NCI-H2171 (cell line): ENCODE measurements at places on chromosomes 12 and 14.

GRCh38 chr14:104685216-104685997, 4.0 kb upstream of the INF2 start:
- DNase-seq, result no peak

DNA sequence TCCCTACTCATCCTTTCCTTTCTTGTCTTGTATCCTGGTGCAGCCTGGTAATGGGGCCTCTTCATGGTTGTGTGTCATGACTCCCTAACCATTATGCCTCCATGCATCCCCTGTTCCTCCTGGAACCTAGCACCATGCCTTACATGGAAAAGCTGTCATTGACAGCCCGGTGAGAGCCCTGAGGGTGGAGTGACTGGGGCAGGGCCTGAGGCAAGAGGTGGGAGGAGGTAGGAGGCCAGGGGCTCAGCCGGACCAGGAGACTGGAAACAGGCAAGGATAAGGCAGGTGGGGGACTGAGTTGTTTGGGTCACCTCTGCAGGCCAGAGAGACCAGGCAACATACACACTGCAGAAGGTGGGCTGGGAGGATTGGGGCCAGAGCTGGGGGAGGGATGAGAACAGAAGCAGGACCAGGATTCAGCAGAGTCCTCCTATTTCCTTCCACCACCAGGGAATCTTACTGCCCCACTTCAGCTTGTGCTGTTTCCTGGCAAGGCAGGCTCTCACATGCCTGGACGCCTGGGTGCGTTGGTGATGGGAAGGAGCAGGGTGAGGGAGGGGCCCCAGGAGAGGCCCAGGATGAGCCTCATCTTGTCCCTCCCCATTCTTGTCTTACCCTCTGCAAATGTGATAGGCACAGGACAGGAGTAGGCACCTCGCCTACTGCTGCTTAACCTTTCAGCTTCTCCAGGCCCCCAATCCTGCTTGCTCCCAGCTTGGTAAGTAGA, at the start of gene LTB4R2:
TSS of gene LTB4R2 (plus strand) at position 603 of the 727 bp plus-strand sequence. CDS start 525 bp downstream, outside the sequence.
- DNase-seq, result no peak

- no peak for DNase-seq
Measured at GRCh38 chr14:75879031-75879430, 102.8 kb downstream of the TGFB3 start.

DNA sequence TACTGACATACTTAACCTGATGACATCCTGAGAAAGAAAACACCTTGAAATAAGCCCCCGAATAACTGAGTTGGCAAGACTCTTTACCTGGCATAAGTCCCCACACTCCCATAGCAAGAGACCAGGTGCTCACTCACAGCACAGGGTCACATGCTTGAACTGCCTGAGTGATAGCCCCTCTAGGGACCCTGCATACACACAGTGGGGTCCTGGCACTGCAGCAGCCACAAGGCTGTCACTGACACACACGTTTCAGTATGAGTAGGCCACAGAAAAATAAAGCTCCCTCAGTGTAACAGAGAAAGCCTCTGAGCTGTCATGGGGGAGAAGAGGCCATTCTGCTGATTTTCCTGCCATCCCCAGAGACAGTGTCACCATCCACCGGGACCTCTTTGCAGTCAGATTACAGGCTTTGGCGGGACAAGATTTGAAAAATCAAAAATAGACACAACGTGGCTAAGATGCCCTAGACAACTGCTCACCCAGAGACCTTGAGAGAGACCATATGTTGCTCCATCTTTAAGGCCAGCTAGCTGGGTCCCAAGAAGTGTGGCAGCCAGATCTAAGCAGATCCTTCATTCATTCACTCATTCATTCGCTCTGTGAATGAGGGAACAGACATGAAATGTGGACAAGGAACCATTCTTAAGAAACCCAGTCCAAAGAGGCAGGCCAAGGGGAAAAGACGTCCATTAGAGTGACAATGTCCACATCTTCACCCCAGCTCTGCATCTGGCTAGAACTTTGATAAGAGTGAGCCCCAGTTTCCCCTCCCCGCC, 1.6 kb downstream of the SCARB1 start:
- DNase-seq, result no peak

DNA sequence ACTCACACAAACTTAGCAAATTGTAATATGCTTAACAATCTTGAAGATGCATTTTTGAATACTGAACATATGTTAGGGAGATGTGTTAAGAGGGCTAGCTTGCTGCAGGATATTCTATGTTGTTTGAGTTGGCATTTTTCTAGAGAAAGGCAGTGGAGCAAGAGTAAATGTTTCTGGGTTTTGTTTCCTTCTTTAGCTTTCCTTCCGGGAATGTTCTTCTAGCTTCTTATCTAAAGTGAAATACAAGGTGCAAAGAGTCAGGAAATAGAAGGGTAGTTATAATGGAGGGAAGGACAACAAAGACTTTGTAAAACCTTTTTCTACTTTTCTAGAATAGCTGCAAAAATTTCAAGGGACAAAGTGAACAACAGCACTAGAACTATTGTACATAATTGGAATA, 77.6 kb upstream of the KCNH3 start:
- DNase-seq, result no peak

DNA sequence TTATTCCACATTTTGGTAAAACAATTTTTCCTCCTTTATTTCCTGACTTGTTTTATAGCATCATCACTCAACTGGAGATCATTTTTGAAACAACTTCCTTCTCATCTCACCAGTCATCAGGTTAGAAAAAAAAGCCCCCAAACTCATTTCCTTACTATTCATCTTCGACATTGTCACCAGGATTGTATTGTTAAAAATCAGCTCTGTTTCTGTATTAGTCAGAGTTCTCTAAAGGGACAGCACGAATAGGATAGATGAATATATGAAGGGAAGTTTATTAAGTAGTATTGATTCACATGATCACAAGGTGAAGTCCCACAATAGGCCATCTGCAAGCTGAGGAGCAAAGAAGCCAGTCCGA, 392.6 kb downstream of the FUT8 start:
- DNase-seq, result no peak

GRCh38 chr14:23558346-23559009, 2.4 kb downstream of the THTPA start:
- no peak for DNase-seq

DNA sequence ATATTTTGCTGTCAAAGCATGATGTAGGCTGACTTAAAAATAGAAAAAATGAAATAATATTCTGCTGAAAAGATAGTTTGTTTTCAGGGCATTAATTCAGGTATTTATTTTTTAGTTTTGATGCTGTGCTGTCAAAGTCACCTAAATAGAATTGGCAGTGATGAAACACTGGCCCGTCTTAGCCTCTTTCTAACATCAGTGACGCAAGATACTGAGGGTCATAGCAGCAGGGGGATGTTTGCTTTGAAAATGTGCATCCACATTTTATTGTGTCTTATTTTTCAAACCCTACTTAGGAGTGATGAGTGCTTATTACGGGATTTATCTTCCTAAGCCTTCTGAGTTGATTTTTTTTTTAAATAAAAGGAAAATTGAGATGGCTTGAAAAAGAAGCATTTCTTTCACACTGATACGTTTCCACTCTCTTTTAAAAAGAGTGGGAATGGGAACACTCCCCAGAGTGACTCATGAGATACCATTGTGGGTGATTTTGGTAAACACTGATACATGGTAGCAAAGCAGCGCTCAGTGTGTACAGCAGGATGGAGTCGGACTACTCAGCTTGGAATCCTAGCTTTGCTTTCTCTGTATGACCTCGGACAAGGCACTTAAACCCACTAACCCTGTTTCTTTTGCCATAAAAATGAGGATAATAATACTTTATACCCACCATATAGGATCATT, 290.8 kb downstream of the ERC1 start:
- no peak for DNase-seq

- no peak for DNase-seq
Measured at GRCh38 chr12:69471076-69471430, 865 bp downstream of the FRS2 start.

DNA sequence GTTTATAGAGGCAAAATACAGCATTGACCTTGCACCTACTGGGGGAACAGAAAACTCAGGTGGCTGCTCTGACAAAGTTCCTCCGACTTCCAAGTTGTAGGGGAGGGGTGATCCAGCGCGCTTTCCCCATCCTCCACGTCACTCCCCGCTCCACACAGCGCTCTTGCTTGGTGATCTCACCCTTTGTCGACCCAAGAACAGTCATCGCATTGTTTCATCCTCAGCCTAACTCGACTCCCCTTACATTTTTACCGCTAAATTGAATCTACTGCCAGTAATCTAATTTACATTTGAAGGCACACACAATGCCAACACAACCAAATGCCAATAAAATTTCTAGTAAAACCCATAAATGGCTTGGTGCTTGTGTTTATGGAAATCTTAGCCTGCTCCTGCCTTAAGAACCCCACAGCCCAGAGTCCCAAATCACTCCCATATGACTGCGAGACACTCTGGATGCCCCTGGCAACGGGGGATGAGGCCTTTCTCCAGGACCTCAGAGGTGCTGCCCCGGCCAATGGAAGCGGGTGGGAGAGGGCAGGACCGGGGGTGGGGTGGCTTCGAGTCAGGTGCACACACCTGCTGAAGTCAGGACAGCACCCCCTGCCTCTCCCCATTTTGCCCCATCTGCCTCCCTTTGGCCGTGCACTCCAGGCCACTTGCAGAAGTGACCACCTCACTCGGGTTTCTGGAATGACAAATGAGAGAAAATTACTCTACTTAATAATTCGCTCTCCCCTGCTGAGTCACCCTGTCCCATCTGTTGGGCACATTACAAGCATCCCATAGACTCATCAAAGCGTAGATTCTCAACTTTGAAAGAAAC, 98.2 kb upstream of the GSC start:
- DNase-seq, result no peak

DNA sequence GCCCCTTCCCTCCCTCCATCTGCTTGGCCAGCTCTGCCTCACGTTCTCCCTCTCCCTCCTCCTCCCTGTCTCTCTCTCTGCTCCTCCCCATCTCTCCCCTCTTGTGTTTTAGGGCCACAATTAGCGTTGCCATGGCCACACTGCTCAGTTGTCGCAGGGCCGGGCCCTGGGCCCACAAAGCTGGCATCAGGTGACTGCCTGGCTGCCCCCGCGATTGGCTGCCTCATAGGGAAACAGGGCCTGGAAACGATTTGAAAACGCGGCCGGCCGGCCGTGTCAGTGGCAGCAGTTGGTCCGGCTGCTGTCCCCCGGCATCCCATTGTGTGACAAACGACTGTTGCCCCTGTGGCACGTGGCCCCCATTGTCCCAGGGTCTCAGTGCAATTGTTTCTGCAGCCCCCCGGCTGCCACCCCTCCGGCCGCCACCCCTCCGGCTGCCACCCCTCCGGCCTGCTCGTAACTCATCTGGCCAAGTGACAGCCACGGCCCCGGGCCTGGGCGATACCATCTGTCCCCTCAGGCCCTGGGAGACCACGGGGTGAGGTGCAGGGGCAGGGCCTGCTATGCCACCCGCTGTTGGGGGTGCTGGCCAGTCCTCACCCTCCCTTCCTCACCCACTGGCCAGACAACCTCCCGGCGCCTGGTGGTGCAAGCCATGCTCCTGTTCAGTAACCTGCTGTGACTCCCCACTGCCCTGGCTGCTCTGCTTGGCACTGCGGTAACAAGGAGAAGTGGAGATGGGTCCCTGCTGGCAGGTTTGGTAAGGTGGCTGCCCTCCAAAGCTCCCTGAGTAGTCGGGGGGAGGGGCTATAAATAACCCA, 17.4 kb downstream of the FOXN4 start:
- peak; percentile 94 for DNase-seq

GRCh38 chr12:57058454-57058853, 8.5 kb upstream of the MYO1A start:
- no peak for DNase-seq

- no peak for DNase-seq
Measured at GRCh38 chr14:40265096-40265495, 832.9 kb upstream of the FBXO33 start.

GRCh38 chr14:95834496-95834895, 42.1 kb upstream of the TUNAR start:
- DNase-seq, result no peak

DNA sequence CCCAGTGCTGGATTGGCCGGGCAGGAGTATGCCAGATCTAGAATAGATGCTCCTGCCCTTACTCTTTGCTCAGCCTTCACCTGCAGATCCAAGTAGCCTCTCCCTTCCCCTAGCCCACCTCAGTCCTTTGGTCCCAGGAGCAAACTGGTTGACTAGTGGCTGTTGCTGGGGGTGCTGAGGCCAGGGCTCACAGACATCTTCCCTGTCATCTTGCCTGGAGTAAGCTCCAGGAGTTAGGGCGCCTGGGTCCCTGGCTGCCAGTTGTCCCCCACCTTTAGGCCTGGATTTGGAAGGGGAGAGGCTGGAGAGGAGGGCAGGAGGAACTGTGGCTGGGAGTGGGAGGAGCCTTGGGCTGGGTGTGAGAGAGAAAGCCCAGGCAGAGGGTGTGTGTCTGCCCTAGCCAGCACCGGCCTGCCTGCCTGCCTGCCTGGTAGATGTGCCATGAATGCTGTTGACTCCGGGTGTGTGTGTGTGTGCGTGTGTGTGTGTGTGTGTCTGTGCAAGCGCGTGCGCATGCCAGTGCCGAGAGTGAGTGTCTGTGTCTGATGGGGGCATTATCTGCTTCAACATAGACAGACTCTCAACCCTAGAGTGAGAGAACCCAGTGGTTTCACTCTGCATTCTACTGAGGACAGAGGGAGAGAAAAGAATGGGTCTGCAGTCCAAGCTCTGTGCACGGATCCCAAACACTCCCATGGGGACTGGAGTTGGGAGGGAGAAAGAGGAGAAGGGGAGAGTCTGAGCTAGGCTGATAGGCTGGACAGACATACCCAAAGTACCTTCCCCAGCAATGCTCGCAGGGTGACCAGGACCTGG, 845 bp upstream of the RARG start:
- DNase-seq, result no peak

GRCh38 chr14:92581966-92582566, 68.5 kb downstream of the RIN3 start:
- DNase-seq, result no peak

DNA sequence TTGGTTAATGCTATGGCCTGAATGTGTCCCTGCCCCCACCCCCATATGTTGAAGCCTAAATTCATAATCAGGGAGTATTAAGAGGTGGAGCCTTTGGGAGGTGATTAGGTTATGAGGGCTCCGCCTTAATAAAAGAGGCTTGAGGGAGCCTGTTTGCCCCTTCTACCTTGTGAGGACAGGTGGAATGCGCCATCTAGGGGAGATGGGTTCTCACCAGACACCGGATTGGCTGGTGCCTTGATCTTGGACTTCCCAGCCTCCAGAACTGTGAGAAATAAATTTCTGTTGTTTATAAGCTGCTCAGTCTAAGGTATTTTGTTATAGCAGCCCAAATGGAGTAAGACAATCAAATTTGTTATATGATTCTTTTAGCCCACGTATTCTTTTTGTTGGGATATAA, 148.3 kb downstream of the PTCSC3 start:
- no peak for DNase-seq
